ENCODE measurements at places on chromosomes 11 and 22. TPM values are rescaled to one million over a fixed set of nuclear protein-coding genes. Genes with fewer than 3 reads are reported as not detected.

DNA sequence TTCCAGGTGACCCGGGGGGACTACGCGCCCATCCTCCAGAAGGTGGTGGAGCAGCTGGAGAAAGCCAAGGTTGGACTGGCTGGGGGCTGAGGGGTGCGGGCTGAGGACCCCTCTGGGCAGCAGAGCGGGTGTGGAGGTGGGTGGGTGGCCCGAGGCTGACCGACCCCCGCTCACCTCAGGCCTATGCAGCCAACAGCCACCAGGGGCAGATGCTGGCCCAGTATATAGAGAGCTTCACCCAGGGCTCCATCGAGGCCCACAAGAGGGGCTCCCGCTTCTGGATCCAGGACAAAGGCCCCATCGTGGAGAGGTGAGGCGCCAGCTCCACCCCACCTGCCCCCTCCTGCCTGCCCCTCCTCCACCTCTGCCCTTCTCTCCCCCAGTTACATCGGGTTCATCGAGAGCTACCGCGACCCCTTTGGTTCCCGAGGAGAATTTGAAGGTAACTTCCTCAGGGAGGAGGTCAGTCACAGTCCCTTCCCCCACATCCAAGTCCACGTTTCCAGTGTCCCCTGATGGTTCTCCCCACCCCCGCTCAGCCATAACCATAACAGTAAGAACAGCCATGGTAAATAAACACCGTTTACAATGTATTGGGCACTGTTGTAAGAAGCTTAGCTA lies 11.2 kb downstream of the DPP3 start:
- H3K4me3 ChIP-seq: no peak overlapping the region
- no peaks in the 10 kb centered on the region for H3K27me3 ChIP-seq
- peaks cover 27% of the 10 kb centered on the region for H3K36me3 ChIP-seq
- DNase-seq: no peak
- no peaks in the 10 kb centered on the region for H3K4me1 ChIP-seq

GRCh38 chr11:75376175-75376574 lies 23.1 kb upstream of the RPS3 start:
- no peak for DNase-seq
- no peak overlapping the region for H3K4me3 ChIP-seq
- no peaks in the 10 kb centered on the region for H3K27me3 ChIP-seq
- H3K36me3 ChIP-seq: no peaks in the 10 kb centered on the region

- no peak for DNase-seq
- H3K4me1 ChIP-seq: no peaks in the 10 kb centered on the region
These were observed 59.7 kb upstream of the RASD2 start for GRCh38 chr22:35480627-35481550.

DNA sequence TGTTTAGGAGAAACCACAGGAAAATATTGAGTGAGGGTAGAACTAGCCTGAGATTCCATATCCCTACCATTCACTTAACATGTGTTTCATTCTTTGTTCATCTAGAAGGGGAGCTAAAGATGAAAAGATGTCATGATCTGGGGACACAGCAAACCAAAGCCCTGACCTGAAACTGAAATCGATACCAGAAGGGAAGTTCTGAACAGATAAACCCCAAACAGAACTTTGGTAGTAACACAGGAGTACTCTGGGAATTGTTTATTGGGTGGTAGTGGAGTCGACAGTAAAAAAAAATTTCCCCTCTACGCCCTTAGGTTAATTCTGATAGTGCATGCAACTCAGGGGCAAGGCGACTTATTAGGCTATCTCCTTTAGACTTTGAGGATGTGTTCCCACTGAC lies 27.2 kb downstream of the OR2AT4 start:
- H3K36me3 ChIP-seq: no peaks in the 10 kb centered on the region
- H3K4me3 ChIP-seq: no peak overlapping the region
- no peaks in the 10 kb centered on the region for H3K4me1 ChIP-seq
- no peak overlapping the region for H3K27ac ChIP-seq
- no peak for DNase-seq

GRCh38 chr11:56917708-56918400 lies 70.9 kb upstream of the OR5AK2 start:
- DNase-seq: no peak
- H3K27ac ChIP-seq: no peak overlapping the region
- no peaks in the 10 kb centered on the region for H3K27me3 ChIP-seq

DNA sequence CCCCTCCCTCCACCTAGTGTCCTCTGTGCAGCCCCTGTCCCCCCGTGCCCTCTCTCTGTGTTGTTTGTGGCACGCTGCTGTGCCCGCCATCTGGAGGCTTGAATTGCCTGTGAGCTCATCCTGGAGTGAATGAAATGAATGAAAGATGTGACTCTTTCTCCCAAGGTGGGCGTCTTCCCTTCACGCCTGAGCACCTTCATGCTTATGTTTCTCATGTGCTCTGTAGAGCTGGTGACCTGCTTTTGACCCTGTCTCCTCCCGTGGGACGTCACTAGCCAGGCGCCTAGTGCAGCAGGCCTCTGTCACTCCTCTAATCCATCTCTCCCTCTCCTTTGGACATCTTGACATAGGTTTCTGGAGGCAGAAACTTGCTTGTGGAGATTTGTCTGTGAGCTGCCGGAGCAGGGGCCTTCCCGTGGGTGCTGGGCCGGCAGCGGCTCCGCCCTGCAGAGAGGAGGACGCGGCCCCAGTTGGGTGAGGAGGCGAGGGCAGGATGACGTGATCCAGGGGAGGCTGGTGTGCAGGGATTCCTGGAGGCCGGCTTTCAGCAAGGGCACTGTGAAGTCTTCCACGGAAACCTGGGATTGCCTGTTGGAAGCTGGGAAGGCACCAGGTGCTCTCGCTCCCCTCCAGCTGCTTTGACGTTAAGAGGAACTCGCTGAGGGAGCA lies 40.6 kb downstream of the MUC6 start:
- H3K36me3 ChIP-seq: peaks cover 22% of the 10 kb centered on the region
- H3K27me3 ChIP-seq: no peaks in the 10 kb centered on the region
- DNase-seq: no peak
- H3K4me3 ChIP-seq: no peak overlapping the region

GRCh38 chr11:2480874-2481220 lies 36.0 kb downstream of the KCNQ1 start:
- H3K36me3 ChIP-seq: no peaks in the 10 kb centered on the region
- DNase-seq: no peak
- no peak overlapping the region for H3K27ac ChIP-seq
- H3K4me1 ChIP-seq: no peaks in the 10 kb centered on the region
- no peaks in the 10 kb centered on the region for H3K27me3 ChIP-seq

- no peak overlapping the region for H3K4me3 ChIP-seq
- H3K36me3 ChIP-seq: no peaks in the 10 kb centered on the region
- H3K4me1 ChIP-seq: peaks cover 15% of the 10 kb centered on the region
- H3K27me3 ChIP-seq: no peaks in the 10 kb centered on the region
- no peak overlapping the region for H3K27ac ChIP-seq
These were observed 919.1 kb downstream of the BRD1 start for GRCh38 chr22:48908547-48908946.

GRCh38 chr22:49192180-49192856 lies 635.4 kb downstream of the BRD1 start:
- no peak overlapping the region for H3K27ac ChIP-seq
- H3K4me3 ChIP-seq: no peak overlapping the region
- no peaks in the 10 kb centered on the region for H3K36me3 ChIP-seq
- no peaks in the 10 kb centered on the region for H3K27me3 ChIP-seq

GRCh38 chr22:29012952-29013351 lies 48.7 kb downstream of the C22orf31 start:
- H3K36me3 ChIP-seq: no peaks in the 10 kb centered on the region
- H3K27ac ChIP-seq: no peak overlapping the region
- no peaks in the 10 kb centered on the region for H3K27me3 ChIP-seq
- no peaks in the 10 kb centered on the region for H3K4me1 ChIP-seq
- no peak for DNase-seq
- H3K4me3 ChIP-seq: no peak overlapping the region

DNA sequence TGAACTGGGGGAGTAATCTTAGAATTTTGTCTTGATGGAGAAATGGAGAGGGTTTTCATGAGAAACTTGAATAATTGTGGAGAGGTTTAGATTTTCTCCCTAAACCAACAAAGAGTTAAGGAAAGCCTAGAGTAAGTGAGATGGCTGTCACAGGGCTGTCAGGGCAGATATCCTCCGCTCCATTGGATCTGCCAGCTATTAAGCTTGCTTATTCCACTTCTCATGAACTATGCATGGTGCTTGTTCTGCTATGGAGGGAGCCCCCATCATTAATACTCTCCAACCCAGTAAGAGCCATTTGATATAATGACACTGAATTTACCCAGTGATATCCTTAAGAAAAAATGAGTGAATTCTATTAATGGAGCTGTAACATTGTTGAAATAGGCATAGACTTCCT lies 342.8 kb upstream of the MTNR1B start:
- no peak for DNase-seq
- H3K4me3 ChIP-seq: no peak overlapping the region
- no peaks in the 10 kb centered on the region for H3K27me3 ChIP-seq
- no peaks in the 10 kb centered on the region for H3K4me1 ChIP-seq
- H3K36me3 ChIP-seq: no peaks in the 10 kb centered on the region

- no peak overlapping the region for H3K27ac ChIP-seq
- H3K36me3 ChIP-seq: no peaks in the 10 kb centered on the region
- DNase-seq: no peak
- H3K4me3 ChIP-seq: no peak overlapping the region
These were observed 27.1 kb downstream of the DKK3 start for GRCh38 chr11:11981364-11981763.

GRCh38 chr11:69538854-69539253 lies 57.4 kb downstream of the LINC01488 start:
- H3K36me3 ChIP-seq: no peaks in the 10 kb centered on the region
- H3K4me1 ChIP-seq: no peaks in the 10 kb centered on the region
- H3K27ac ChIP-seq: no peak overlapping the region
- no peak for DNase-seq

GRCh38 chr11:115518983-115519628 lies 14.9 kb upstream of the CADM1 start:
- no peak for DNase-seq
- no peaks in the 10 kb centered on the region for H3K4me1 ChIP-seq
- H3K27me3 ChIP-seq: no peaks in the 10 kb centered on the region
- H3K36me3 ChIP-seq: no peaks in the 10 kb centered on the region
- no peak overlapping the region for H3K27ac ChIP-seq
- no peak overlapping the region for H3K4me3 ChIP-seq

DNA sequence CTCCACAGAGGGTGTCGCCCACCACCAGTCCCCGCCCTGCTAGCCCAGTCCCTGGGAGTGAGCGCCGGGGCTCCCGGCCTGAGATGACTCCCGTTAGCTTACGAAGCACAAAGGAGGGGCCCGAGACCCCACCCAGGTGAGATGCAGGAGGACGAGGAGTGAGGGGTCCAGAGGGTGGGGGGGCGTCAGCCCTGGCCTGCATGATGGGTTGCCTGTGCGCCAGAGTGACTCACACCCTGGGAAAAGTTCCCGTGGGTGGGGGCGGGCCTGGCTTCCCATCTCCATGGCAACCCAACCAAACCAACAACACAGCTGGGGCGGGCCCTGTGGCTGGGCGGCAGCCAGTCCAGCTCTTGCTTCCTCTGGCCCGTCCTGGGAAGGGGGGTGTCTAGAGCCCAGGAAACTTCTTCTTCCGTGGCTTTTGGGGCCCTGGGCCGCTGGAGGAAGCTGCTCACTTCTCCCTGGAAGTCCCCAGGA lies 4.5 kb downstream of the GAS2L1 start:
- H3K27ac ChIP-seq: no peak overlapping the region
- peaks cover 20% of the 10 kb centered on the region for H3K27me3 ChIP-seq
- H3K36me3 ChIP-seq: no peaks in the 10 kb centered on the region
- no peak overlapping the region for H3K4me3 ChIP-seq
- H3K4me1 ChIP-seq: peaks cover 37% of the 10 kb centered on the region

GRCh38 chr11:88508759-88509581 lies 171.4 kb upstream of the CTSC start:
- peaks cover 32% of the 10 kb centered on the region for H3K27me3 ChIP-seq
- H3K36me3 ChIP-seq: no peaks in the 10 kb centered on the region
- peak; percentile 13 for DNase-seq
- H3K4me1 ChIP-seq: peaks cover 12% of the 10 kb centered on the region
- no peak overlapping the region for H3K27ac ChIP-seq

GRCh38 chr11:66068923-66069714 lies 953 bp upstream of the PACS1 start:
- no peaks in the 10 kb centered on the region for H3K27me3 ChIP-seq
- H3K27ac ChIP-seq: peak overlapping the region; percentile 77
- peaks cover 54% of the 10 kb centered on the region for H3K4me1 ChIP-seq
- no peak overlapping the region for H3K4me3 ChIP-seq
- peak; percentile 38 for DNase-seq

GRCh38 chr22:29641700-29642330 lies 38.4 kb downstream of the NF2 start:
- no peaks in the 10 kb centered on the region for H3K27me3 ChIP-seq
- H3K27ac ChIP-seq: no peak overlapping the region
- H3K4me1 ChIP-seq: no peaks in the 10 kb centered on the region

GRCh38 chr22:24805790-24806662 lies at the start of gene SGSM1:
SGSM1 (plus strand) TSS chr22:24806211; CDS start chr22:24806326, 115 bp downstream.
- no peaks in the 10 kb centered on the region for H3K27me3 ChIP-seq
- H3K27ac ChIP-seq: peak within 1 kb of the TSS; percentile 55
- H3K36me3 ChIP-seq: no peaks in the 10 kb centered on the region
- peaks cover 19% of the 10 kb centered on the region for H3K4me1 ChIP-seq
- peak; percentile 80 for DNase-seq
- H3K4me3 ChIP-seq: peak within 1 kb of the TSS; percentile 36

OR8A1 gene
- not detected for total RNA-seq

OR52N4 gene
- total RNA-seq: 1.6 TPM

DNAJB7 gene
- not detected for total RNA-seq

NNMT gene
- not detected for total RNA-seq

PACS1 gene
- total RNA-seq: 262 TPM

PRAME gene
- total RNA-seq: not detected

PKP3 gene
- total RNA-seq: not detected
